K562 (cell line): ENCODE measurements at places on chromosomes 3 and 15.

GRCh38 chr3:187319699-187320302 is 28.3 kb upstream of the MASP1 start:
- DNase-seq = peak; percentile 63

GRCh38 chr15:58852347-58852746 is 81.1 kb downstream of the SLTM start:
- no peak for DNase-seq

DNA sequence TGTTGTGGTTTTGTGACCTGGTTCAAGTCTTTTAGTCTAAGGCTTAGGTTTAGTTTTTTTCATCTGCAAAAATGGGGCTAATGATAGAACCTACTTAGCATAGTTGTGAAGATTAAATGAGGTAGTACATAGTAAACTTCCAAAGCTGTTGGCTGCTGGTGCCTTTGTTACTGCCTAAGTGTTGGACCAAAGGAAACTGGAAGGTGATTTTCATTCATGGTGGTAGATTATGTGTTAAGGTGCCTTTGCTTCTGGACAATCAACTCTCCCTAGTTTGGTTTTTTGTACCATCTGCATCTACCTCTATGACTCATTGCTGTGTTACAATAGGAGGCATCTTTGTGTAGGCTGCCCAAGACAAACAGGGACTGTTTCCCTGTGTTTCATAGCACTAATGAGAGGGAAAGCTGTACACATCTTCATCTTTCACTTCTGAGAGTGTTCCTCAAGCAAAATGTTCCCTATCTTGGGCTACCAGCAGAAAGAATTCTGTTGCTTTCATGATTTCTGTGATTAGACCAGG is 3.2 kb downstream of the MAP2K1 start:
- no peak for DNase-seq

DNA sequence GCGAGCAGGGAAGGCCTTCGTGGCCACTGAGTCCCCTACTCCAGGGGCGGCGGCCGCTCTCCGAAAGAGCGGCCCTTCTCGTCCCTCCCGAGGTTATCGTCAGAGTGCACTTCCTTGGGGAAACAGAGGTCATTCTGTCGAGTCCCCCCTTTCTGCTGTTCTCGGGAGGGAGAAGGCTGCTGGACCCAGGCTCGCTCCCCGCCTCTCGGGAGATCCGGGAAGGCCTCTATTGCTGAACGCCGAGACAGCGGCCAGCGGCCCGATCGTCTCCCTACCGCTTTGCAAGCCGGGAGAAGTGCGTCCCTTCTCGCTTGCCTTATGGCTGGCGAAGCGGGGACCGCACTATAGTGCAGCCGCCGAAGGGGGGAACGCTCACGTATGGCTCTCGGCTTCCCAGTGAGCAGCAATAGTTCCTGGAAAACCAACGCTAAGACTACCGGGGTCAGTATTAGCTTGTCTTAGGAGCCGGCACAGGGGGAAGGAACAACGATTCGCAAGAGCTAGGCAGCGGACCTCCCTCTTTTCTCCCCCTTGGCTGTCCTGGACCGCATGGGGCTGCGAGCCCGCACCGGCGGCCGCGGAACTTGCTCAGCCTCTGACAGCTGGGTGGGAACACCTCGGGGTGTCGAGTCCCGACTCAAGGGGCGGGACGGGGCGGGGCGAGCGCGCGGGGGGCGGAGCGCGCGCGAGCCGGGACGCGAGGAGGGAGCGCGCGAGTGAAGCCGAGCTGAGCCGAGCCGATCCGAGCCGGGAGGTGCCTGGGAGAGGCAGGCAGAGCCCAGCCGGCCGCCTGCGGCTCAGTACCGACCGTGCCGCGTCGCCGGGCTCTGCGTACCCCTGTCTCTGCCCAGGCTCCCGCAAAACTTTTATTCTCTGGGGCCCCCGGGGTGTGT is 930 bp upstream of the PPM1L start:
- DNase-seq = peak; percentile 96

- DNase-seq = no peak
These were observed 348.7 kb downstream of the NTRK3 start for GRCh38 chr15:87907676-87908446.

GRCh38 chr3:99702953-99703943 is 64.9 kb downstream of the COL8A1 start:
- no peak for DNase-seq

- DNase-seq = no peak
These were observed 265.6 kb upstream of the THBS1 start for GRCh38 chr15:39315206-39315850.

DNA sequence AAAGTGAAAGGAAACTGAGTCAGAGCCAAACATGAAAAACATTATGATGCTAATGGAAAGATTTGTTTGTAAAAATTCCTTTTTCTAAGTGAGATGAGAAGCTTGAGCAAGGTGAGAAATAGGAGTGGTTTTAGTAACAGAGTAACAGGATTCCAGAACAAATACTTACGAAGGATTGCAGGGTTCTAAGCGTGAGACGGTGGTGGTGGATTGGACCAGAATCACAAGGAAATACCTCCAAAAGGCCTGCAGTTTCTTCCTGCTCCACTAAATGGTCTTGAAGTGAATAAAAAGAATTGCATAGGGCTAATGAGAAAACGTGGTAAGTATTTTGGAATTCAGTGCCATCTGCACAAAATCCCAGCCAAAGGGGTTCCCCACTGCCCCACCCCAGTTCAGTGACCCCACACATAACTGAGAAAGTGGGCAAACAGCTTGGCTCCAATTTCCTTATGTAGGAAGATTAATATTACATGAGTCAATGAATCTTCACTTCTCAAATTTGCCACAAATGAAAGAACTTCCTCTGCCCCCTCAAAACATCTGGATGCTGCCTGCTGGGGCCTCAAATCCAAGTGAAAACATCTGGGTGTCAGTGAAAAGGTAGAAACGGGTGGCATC is 283.8 kb upstream of the NR2F2 start:
- DNase-seq = no peak

- DNase-seq = no peak
These were observed 87.2 kb downstream of the EBLN2 start for GRCh38 chr3:73148682-73149081.

DNA sequence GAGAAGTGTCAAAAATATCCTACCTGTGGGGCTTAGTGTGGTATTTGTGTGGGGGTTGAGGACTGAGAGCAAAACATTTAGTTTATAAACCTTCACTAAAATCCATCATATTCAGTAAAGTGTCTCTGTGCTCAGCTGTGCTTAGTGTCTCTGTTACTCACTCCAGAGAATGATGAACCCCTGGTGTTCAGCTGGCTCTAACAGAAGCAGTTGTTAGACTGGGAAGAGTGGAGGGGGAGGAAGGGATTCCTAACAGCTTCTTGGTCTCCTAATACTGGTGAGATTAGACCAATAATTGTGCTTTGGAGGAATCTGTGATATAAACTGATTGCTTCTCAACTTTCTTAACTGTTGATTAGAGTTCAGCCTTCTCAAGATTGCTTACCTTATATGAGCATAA is 1123.5 kb downstream of the ROBO2 start:
- no peak for DNase-seq

- no peak for DNase-seq
These were observed 36.0 kb downstream of the ZDHHC19 start for GRCh38 chr3:196175116-196175625.

GRCh38 chr3:172799246-172799645 is 48.7 kb downstream of the ECT2 start:
- no peak for DNase-seq

GRCh38 chr3:122025296-122025695 is 3.2 kb upstream of the ILDR1 start:
- DNase-seq = no peak

DNA sequence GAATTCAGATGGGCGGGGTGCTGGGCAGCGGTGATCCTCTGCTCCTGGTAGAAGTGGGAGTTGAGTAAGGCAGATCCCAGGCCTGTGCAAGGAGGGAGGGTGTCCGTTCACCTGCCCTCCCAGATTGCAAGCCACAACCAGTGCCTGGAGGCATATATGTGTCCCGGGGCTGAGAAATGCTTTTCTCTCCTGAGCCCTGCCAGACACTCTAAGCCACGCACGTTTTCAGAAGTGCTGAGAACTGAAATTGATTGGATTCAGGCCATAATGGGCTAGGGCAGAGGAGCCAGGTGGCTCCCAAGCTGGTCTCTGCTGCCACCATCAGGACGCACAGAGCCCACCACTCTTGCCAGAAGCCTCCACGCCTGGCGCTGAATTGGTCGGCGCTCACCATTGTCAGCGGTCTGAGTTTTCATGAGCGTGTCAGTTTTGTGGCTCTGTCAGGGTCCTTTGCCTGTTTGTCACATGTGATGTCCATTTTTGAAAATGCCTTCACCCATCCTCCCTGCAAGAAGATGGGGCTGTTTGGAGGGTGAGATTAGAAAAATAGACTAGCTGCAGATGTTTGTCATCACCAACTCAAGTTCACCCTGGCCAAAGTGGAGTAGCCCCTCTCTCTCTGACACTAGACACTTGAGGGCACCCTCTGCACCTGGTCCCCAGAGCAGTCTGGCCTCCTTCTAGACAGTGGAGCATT is 15.4 kb upstream of the BFSP2 start:
- peak; percentile 29 for DNase-seq

GRCh38 chr3:217099-217813 is 20.7 kb downstream of the CHL1 start:
- no peak for DNase-seq

DNA sequence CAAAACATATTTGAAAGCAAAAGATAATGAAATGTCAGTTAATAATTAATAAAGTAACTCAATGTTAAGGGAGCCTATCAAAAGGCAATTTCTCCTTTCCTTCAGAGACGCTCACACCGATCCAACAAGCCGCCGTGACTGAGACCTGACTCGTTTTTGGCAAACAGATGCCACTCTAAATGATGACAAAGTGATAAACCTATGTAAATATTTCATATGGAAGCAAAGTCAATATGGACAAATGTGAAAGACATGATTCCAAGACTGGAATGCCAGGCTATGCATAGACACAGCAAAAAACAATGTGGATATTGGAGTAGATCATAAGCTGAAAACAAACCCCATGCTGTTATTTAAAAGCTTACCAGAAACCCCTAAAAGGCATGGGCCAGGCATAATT is 137.2 kb upstream of the SUCLG2 start:
- no peak for DNase-seq

DNA sequence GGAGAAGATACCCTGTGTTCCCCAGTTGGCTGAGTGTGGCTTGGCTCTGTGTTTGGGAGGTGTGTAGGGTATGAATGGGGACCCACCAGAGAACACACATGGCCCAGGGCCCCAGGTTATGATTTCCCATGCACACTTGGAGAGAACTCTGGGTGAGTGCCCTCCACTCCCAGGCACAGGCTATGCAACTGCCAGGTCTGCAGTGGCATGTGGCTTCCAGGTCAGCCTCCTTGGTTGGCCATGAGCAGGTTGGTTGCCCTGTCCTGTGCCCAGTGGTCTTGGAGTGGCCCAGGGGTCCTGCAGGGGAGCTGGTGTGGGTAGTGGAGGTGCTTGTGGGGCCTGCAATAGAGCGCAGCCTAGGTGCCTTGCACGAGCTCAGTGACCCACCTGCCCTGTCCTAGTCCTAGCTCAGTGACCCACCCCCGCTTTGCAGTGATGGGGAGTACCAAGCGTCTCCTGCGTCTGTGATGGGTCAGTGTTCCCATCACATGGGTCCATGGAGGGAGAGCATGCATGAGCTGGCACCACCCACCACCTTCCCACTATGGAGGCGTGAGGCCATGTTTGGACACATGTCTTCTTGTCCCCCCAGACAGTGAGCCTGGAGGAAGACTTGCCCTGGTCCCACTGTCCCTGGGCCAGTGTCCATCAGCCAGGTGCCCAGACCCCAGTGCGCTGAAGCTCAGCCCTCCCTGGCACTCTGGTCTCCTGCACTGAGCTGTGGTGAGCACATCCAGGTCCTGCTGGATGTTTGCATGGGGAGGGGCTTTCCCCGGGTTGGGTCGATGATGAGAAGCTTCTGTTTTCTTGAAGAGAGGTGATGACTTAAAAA is 217.3 kb downstream of the SNRPN start:
- DNase-seq = no peak

DNA sequence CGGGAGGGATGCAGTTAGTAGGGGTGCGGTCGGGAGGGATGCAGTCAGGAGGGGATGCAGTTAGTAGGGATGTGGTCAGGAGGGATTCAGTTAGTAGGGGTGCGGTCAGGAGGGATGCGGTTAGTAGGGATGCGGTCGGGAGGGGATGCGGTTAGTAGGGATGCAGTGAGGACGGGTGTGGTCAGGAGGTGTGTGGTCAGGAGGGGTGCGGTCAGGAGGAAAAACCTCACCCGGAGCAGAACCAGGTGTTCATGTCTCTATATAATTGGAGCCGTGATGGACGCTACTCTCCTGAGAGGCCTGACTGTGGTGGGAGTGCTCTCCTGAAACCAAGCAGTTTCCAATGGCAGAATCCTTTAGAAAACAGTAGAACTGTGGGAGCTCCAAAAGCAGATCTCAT is 95.8 kb downstream of the BDH1 start:
- DNase-seq = no peak

- no peak for DNase-seq
These were observed 40.9 kb upstream of the GOLGA8J start for GRCh38 chr15:30041868-30042267.

DNA sequence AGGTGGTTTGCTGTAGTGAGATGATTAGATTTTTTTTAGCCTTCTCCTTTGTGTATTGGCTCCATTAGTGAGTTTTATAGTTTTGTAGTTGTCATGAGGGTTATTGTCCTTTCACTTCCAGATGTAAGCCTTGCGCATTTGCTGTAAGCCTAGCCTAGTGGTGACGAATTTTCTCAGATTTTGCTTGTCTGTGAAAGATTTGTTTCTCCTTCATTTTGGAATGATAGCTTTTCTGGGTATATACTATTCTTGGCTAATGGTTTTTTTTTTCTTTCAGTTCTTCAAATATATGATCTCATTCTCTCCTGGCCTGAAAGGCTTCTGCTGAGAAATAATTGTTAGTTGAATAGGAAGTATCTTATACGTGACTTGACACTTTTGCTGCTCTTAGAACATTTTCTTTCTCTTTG is 166.5 kb upstream of the THRB start:
- no peak for DNase-seq

DNA sequence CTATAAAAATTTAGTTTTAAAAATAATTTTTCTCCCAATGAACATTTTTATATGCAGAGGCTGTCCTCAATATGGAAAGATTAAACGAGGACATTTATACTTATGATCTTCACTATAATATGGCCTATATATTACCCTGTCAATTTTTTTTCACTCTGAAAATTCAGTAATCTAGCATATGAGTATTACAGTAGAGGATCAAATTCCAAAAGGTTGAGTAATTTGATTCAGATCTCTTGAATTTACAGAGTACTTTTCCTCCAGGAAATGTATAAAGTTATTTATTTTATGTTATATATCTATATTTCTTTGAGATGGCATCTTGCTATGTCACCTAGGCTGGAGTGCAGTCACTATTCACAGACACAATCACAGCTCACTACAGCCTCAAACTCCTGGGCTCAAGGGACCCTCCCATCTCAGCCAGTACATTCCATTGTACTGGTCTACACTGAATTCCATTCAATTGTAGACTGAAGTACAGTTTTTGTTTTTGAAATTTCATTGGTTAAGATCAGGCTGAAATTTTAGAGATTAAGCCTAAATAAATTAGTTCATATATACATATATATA is 16.3 kb upstream of the TRPM7 start:
- DNase-seq = no peak
